ENCODE measurements at places on chromosomes 2 and 18.

DNA sequence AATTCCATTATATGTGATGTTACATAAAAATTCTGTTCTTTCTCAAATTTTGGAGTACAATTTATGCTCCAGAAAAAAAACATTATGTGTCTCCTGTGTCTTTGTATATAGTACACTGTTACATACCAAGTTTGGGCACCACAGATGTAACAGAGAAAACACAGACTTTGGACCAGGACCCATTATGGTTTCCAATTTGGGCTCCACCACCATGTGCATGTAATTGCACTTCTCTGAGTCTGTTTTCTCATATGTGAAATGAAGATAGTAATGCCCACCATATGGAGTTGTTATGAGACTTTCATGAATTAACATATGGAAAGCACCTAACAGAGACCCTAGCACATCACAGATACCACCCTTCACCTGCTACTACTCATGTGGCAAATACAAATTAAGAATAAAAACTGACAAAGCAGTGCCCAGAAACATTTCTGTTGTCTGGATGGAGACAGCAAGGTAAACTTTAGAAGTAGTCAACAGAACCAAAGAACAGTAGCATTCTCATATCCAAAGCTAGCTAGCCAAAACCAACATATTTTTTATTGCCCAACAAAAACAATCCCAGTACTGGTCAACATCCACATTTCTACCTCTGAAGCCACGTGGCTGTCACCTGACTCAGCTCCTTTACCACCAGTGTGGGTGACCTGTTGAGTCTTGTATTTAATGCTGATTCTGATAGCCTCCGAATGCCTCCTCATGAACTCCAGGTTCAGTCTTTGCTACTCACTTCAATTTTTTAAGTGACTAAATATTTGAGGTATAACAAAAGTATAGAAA, 42.9 kb downstream of the ANTXR1 start:
- no peak for DNase-seq

DNA sequence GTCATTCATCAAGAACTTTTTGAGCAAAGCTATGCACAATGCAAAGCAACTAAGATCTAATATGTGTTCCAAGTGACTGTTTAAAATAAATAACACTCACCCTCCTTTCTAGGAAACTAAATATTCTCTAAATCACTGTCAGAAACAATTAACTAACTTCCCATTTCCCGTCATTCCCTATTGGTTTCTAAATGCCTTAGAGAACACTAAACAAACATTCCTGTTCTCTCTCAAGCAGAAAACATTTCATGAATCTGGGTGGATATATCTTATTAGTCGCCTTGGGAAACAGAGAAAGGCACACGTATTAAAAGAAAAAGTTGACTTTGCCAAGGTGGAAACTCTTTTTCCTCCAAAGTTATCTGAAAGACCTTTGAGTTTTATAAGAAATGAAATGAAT, 735.2 kb downstream of the MBD2 start:
- no peak for DNase-seq

DNA sequence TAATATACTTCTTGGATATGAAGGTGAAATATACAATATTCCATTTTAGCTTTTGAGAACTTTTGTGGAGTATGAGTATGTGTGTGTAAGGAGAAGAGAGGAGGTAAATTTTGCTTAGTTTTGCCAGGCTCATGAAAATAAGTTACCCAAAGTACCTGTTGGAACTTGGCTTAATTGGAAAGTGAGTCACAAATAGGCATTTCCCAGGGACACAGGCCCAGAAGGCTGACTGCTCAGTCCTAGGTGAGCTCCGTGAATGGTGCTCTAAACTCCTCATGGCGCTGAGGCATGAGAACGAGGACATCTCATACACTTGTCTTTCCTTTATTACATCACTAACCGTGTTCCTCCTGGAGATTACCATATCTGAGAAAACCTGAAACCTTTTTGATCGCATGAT, 148.5 kb upstream of the RAB12 start:
- no peak for DNase-seq

- DNase-seq: no peak
Measured at GRCh38 chr2:176494949-176495353, 225.7 kb downstream of the MTX2 start.

- no peak for DNase-seq
Measured at GRCh38 chr2:54936766-54937165, 113.5 kb downstream of the RTN4 start.

- no peak for DNase-seq
Measured at GRCh38 chr18:2900684-2901422, 54.0 kb downstream of the EMILIN2 start.

Measured in BJ (cell line).